ENCODE measurements at places on chromosomes 2 and 18.

- DNase-seq: no peak
Observed at GRCh38 chr2:205781244-205781931, 99.1 kb downstream of the NRP2 start.

GRCh38 chr18:50819027-50819727 lies 639 bp downstream of the MRO start:
- no peak for DNase-seq

DNA sequence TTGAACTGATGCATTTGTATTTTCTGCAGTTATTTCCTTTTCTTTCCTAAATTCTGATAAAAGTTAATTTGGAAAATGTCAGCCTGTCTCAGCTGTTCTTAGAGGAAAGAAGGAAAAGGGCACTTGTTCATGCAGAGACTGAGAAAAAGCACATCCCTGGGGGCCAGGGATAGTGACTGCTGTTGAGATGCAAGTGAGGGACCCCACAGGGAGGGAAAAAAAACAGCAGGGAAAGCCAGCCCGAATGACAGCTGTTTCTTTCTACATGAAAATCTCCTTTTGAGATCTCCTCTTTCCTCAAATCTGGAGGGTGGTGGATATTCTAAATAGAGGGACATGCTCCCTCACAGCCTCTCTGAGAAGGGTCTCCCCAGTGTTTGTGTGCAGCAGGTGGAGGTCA lies 14.0 kb upstream of the MTA3 start:
- no peak for DNase-seq

DNA sequence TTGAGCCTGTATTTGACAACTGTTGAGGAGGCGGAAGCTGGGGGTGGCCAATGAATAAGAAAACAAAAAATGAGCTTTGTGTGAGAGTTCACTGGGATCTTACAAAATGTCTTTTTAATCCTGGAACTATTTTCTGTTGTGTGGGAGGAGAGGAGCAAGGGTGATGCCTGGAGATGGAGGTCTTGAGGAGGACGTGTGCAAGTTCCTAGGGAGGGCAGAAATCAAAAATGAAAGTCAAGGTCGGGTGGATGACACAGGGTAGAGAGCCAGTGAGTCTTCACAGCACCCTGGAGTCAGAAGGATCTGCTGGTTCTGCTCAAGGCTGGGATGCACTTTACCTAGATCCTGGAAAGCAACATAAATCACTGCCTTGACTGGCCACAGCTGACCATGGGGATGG lies 180.3 kb upstream of the PKDCC start:
- no peak for DNase-seq

- no peak for DNase-seq
Observed at GRCh38 chr2:186718903-186719302, 25.0 kb downstream of the FAM171B start.

- no peak for DNase-seq
Observed at GRCh38 chr2:11701751-11702301, 31.8 kb upstream of the NTSR2 start.
